T-helper 17 cell (primary cell): ENCODE measurements at places on chromosomes 5 and 9. TPM values are rescaled to one million over a fixed set of nuclear protein-coding genes. Genes with fewer than 3 reads are reported as not detected.

DNA sequence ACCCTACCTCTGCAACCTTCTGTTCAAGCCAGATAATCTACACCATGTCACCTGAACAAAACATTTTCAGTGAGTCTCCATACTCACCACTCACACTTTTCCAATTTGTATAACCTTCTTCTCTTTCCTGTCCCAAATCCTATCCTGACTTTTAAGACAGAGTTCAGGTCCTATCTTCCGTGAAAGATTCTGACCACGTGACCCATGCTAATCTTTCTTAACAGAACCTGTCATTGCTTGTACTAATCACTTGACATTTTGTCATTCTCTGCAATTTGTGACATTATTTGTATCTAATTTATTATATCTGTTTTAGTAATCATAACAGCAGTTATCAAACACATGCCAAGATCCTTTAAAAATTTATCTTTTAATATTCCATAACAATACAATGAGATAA lies 132.5 kb upstream of the PRLR start:
- no peak for DNase-seq

Gene IL13
- total RNA-seq = 0.20 TPM

Gene C9orf153
- total RNA-seq = 0.21 TPM

GRCh38 chr5:64074533-64074932 lies 91.1 kb upstream of the RNF180 start:
- no peak for DNase-seq

DNA sequence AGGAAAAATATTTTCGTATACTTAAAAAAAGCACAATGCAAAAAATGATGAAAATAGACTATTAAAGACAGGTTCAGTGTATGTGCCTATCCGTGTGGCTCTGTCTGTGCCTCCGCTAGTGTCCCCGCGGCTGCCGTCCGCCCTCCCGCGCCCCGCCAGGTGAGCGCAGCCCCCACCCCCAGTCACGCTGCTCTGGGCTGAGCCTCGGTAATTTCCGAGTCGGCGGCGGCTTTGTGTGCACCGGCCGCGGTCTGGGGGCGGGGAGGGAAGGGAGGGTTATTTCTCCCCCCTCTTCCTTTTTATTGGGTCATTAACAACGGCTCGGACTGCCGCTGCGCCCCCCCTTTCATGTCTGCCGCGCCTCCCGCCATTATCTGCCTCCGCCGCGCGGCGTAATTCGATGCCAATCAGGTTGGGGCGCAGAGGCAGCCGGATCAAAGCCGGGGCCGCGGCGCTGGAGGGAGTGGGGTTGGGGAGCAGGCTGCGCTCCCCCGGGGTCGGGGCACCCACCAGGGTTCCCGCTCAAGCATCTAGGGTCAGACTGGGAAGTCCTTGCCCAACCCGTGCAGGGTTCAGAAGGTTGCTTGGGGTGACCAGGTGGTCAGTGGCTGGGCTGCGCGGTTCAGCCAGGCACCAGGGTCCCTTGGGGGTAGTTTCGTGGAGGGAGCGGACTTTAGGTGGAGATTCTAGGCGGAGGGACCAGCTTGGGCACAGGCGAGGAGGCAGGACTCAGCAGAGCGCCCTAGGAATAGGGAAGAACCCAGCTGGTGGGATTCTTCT lies 39.5 kb upstream of the PSD2 start:
- DNase-seq = no peak

- no peak for DNase-seq
These were observed 283.9 kb downstream of the ADAMTS6 start for GRCh38 chr5:65197531-65198455.

Gene PCDHGA6
- 0.10 TPM for total RNA-seq

DNA sequence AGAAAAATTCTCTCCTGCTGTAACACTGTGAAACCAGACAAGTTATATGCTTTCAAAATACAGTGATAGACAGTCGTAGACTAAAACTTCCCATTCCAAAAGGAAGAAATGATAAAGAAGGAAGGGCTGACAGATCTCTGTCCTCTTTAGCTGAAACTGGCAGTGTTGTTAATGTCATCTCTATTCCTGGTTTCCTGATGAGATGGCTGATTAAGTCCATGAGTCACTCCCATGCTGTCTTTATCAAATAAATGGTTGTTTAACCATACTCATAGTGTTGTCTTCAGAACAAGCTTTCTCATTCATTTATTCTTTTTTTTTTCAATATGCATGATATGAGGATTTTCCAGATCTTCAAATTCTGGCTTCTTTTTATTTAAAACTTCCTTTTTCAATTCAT lies 952.2 kb upstream of the WWC1 start:
- no peak for DNase-seq

Gene PLPP7
- 0.17 TPM for total RNA-seq

- no peak for DNase-seq
These were observed 65.0 kb downstream of the PRRT1B start for GRCh38 chr9:131610231-131610761.
